ENCODE measurements at places on chromosomes 4 and X. TPM values are rescaled to one million over a fixed set of nuclear protein-coding genes. Genes with fewer than 3 reads are reported as not detected.

LIMCH1 gene
- not detected for total RNA-seq

DNA sequence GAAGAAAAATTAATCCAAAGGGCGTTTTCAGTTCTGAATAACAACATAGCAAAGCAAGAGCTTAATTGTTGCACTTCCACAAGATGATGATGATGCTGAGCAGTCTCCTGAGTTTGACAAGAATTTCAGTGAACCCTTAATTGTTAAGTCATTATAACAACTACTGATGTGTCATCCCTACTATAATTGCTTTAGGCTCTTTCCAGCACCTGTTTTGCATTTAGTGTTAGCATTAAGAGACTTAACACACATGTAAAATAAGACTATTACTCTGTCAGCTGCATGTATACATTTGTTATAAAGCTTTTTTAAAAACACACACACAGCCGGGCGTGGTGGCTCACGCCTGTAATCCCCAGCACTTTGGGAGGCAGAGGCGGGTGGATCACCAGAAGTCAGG is 37.9 kb upstream of the GALNT7 start:
- DNase-seq: no peak

DNA sequence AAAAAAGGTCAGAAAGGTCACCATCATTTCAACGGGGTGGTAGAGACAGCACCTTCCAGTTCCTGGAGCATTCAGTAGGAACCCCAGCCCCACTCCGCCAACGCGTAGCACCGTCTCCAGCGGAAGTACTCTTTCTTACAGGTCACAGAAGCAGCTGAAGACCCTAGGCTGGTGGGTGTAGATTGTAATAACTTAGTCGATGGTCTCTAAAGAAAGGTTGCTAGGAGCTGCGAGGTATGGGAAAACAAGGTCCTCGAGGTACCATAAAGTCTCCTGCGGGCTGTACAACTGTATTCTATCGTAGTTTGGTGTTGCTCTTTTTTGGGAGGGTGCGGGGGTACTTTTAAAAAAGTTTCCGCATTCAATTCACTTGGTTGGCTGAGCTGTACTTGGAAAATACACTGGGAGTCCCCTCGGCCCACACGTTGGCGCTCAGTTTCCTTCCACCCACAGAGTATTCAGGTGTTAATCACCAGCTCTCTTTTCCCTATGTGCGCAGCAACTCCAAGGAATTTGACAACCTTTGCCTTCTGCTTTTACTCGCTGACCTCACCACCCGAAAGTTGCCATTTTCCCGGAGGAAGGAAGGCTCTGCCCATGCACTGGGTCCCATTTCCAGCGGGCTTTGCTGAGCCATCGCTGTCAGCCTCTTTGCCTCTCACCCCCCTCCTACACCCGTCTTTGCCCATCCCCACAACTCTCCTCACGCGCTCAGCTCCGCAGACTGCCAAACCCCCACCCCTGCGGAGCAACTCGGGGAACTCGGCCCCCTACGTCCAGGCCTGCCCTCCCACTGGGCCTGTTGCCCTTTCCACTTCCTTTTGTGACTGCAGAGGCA is 4.8 kb upstream of the SOX3 start:
- no peak for DNase-seq

DNA sequence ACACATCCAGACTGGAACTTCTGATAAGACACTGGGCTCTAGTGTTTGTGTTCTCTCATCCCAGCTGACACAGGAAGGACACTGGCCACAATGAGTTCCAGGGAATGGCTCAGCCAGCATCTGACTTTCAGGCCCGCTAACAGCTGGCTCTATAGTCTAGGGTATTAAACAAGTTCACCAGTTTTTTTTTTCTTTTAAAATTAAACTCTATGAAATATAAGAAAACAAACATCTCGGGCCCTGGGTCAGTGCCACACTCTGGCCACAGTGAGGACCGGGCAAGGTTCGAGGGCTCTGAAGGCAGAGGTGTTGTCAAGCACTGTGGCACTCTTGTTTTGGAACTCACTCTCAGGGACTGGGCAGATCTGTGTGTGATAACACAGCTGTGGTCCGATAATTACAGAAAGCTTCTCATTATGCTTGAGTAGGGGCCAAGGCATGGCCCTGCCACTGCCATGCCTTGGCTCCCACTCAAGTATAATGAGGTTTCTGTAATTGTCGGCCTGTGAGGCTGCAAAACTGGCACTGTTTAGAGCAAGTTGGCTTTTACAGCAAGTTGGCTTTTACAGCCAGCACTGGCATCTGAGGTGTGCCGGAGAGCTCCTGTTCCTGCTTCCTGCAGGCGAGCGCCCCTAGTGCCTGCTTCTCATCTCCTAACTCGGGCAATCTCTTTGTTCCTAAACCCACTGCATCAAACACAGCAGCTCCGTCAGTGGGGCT is 62.8 kb downstream of the PPP1R2C start:
- DNase-seq: peak; percentile 58

GYG2 gene
- not detected for total RNA-seq

GAR1 gene
- total RNA-seq: 37.4 TPM

DNA sequence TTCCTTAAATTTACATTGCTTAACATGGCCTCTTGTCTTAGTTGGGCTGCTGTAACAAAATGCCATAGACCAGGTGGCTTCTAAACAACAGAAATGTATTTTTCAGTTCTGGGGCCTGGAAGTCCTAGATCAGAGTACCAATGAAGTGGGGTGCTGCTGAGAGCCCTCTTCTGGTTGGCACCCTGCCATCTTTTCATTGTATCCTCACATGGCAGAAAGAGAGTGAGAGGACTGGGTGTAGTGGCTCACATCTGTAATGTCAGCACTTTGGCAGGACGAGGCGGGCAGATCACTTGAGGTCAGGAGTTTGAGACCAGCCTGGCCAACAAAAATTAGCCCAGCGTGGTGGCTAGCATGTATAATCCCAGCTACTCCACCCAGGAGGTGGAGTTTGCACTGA is 12.0 kb upstream of the KLB start:
- DNase-seq: no peak

DNA sequence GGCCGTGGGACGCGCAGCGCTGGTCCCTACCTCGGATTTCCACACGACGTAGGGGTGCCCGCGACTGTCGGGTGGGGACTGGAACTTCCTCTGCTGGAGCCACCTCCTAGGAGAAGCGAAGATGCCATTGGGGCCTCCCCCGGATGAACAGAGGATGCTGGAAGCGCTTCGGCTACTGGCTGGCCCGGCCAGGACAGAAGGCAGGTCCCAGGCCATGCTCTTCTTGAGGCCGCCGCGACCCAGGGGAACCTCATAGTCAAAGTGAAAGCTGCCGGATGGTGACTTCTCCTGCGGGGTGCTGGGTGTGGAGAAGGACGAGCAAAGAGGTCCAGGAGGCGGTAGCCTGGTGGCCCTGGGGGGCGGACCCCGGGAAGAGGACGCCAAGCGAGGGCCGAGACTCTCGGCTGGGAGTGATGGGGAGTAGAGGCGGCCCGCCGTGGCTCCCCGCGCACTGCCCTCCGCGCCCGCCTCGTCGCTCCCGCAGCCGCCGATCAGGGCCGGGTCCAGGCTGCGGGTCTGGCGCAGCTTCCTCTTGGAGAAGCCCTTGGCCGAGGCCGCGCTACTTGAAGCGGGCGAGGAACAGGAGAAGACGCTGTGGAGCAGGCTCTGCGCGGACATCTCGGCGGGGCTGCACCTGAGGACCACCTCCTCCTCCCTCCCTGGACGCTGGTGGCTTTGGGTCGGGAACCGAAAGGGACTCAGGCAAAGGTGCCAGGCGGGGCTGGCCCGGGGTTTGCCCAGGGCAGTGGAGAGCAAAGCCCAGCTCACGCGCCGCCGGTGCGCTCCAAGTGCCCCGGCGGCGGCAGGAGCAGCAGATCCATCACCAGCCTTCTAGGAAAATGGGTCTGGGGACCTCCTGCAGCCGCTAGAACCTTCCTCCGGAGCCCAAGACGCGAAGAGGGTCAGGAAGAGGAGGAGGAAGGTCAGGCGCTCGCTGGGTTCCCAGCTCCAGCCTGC is 1.2 kb downstream of the ARHGAP6 start:
- DNase-seq: no peak

DNA sequence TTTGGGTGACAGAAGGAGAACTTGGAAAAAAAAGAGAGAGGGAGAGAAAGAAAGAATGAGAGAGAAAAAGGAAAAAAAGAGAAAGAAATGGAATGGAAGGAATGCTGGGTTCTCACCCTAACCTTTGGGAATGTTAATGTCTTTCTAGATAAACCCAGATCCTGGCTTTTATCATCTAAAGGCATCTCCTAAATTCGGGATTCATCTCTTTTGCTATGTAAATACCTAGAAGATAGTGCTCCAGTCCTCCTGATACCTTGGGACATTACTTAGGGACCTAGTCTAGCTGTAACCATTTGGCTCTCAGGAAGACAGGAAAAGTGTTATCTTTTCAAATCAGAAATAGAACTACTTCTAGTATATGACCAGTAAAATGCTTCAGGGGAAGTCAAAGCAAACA is 15.8 kb upstream of the SPCS3 start:
- no peak for DNase-seq

GRCh38 chr4:32932156-32932555 is 2212.0 kb downstream of the PCDH7 start:
- DNase-seq: no peak

- no peak for DNase-seq
Measured at GRCh38 chrX:121221322-121221977, 174.0 kb downstream of the GLUD2 start.

DNA sequence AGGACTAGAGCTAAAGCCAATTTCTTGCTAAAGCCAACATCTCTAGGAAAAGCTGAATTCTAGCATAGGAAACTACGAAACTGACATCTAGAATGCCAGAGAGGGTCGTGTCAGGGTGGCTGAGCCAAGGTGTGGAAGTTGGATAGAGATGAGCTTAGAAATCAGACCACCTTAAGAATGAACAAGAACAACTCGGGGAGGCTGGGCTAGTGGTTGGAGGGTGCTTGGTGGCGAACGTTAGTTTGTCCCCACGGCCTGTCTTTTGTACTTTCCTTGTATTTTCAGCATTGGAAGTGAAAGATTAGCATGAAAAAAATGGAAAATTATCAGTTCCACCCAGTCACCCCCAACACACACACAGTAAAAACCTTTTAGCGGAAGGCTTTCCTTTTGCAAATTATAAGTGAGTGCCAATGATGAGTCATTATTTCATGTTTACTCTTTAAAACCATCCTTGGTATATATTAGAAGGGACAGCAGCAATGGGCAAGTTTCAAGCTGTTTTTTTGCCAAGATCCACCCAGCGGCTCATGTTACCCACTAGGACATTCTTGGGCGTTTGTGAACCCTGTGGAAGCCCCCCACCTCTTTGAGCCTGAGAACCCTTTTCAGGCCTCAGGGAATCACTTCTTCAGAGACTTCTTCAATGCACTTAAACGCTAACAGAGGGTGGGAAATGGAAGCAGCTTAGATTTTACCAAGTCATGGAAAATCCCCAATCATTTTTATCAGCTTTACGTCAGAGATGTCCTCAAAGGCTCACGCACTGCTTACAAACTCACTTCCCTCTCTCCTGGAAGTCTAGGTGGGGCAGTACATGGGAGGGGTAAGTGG is 4.9 kb upstream of the PPEF1 start:
- DNase-seq: no peak

C1QTNF7 gene
- not detected for total RNA-seq

MAGEB17 gene
- not detected for total RNA-seq

- DNase-seq: no peak
Measured at GRCh38 chr4:54359919-54360650, 131.0 kb downstream of the PDGFRA start.

DNA sequence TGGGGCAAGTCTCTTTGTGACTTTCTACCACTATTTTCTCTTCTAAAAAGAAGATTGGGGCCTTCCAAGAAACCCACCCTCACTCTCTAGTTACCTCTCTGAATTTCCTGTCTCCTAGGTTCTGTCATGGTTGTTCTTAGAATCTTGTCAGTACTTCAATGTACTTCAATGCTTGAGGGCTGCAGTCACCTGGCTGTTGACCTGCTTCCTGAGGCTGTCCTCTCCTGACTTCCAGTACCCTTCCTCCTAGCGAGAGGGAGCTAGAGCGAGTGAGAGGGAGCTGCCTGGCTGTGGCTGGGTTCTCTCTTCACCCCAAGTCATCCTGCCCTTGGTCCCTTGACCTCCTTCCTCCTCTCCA is 17.7 kb downstream of the CD99L2 start:
- DNase-seq: no peak

Data from activated CD4-positive, alpha-beta T cell treated with anti-CD3 and anti-CD28 coated beads for 36 hours (primary cell).